ENCODE measurements at places on chromosomes 7 and 10. TPM values are rescaled to one million over a fixed set of nuclear protein-coding genes. Genes with fewer than 3 reads are reported as not detected.
A peak's percentile ranks its signal among the peaks of the same experiment; 100 is the strongest.

UNC5B gene
- polyA plus RNA-seq: 8.2 TPM

SLC29A3 gene
- polyA plus RNA-seq: 3.5 TPM

DNA sequence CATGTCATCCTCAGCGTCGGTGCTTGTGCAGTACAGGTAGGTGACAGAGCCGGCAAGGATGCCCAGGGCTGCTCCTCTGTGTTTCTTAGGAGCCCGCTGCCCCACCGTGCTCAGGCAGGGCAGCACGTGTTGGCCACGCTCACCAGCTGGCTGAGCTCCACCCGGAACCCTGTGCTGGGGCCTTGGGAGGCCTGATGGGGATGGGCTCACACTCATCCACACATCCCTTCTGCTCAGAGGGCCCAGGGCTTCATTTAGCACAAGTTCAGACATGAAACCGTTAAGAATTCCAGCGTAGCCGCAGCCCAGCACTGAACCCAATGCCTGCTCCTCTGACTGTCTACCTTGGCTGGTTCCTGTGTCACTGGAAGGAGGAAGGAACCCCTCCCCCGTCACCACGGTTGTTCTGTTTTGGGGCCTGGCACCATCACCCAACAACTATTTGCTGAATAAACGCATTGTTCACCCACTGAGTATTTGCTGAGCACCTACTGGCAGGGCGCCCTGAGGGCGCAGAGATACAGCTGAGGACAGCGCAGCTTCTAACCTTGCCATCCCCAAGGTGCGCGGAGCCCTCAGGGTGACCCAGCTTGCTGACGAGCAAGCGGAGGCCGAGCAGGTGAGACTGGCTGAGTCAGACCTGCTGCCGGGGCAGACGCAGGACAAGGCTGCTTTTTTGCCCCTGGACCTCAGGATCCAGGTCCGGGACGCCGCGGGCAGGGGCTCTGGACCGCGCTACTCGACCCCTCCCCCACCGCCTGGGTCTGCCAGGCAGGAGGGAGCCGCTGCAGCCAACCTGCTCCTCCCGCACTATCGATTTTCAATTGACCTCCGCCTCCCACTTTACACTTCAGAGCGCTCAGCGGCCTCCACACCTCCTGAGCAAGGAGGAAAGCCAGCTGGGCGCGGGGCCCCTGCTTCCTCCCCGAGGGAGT is 50.6 kb upstream of the RET start:
- no peak for DNase-seq

DNA sequence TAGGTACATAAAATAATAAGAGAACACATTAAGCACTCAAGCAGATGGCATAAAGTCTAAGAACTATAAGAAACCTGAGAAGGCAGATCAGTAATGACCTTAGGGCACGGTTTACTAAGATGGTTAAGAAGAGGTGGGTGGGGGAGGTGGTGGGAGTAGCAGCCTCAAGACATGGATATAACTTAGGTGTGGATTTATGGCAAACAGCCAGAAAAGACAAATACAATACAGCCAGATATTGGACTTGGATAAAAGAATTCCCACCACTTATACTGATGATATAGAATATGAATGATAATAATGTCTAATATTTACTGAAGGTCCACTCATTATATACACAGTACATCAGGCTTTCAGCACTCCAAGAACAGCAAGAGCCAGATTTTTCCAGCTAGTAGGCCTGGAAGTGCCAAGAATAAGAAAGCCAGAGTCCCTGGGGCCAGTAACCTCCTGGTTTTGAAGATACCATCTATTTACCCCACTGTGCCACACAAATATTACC is 11.9 kb downstream of the DPY19L1 start:
- DNase-seq: no peak

DNA sequence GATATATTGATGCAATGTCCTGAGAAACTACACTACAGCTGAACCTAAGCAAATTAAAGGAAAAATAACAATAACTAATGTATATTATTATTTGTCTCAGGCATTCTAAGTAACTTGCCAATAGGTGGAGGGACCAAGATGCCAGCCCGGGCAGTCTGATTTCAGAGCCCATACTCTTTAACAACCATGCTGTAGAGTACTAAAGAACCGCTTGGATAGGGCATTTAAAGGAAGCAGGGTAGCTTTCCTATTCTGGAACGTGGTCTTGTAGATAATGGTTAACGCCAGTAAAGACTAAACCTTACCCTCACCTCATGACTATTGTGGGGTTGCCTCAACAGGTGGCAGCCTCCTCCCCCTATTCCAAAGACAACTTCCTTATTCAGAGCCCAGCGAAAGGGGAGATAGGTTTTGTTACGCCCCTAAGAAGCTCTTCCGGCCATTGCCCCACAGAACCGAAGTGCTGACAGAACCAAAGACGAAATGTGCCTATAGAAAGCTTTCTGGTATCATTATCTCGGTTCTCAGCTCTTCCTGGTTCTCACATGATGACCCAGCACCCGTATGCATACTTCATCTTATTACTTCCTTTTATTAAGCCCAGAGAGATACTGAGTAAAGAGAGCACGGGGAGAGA is 707 bp upstream of the C1GALT1 start:
- no peak for DNase-seq

GRCh38 chr10:12556039-12556438 is 206.7 kb downstream of the CAMK1D start:
- no peak for DNase-seq

SKIDA1 gene
- not detected for polyA plus RNA-seq

DNA sequence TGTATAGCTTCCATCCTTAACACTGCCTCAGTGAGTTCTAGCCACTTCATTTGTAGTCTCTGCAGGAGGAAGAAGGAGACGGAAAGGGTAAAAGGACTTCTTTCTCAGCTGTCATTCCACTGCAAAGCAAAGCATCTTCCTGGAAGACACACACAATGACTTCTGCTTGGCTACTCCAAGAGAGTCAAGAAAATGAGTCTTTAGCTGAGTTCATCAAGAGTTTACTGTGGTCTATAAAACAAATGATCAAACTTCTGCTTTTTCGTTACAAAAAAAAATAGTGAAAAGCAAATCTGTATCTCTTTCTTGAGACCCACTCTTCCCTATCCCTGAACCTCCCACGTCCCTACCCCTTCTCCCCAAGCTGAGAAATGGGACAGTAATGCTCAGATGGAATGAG is 205.0 kb upstream of the AHR start:
- no peak for DNase-seq

GRCh38 chr10:62627983-62628382 is 176.5 kb upstream of the ADO start:
- DNase-seq: no peak

GJC3 gene
- 0.44 TPM for polyA plus RNA-seq

GRCh38 chr10:31343551-31343950 is 24.5 kb downstream of the ZEB1 start:
- no peak for DNase-seq

PCLO gene
- polyA plus RNA-seq: 2.3 TPM

- no peak for DNase-seq
Observed at GRCh38 chr10:132723330-132723970, 62.5 kb downstream of the NKX6-2 start.

MAGI2 gene
- polyA plus RNA-seq: 6.6 TPM

DNA sequence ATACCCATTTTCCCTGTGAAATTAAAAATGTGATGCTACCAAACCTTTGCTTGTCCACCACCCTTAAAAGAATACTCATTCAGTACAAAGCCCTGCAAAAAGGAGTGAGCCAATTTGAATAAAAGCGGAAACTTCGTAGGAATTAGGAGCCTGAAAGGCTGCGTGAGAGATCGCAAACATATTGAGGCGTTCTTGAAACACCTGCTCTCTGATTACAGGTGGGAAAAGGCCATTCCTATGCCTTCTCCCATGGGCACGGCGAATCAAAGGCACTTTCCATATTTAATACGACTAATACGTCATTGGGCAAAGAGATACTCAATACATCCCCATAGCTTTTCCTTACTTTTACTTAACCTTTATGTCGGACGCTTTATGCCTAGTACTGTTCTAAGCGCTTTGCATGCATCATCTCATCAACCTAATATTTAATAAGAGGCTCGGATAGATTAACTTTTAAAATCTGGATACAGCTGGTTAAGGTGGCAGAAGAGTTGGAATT is 30.9 kb upstream of the KMT2E start:
- peak; percentile 41 for DNase-seq

DNA sequence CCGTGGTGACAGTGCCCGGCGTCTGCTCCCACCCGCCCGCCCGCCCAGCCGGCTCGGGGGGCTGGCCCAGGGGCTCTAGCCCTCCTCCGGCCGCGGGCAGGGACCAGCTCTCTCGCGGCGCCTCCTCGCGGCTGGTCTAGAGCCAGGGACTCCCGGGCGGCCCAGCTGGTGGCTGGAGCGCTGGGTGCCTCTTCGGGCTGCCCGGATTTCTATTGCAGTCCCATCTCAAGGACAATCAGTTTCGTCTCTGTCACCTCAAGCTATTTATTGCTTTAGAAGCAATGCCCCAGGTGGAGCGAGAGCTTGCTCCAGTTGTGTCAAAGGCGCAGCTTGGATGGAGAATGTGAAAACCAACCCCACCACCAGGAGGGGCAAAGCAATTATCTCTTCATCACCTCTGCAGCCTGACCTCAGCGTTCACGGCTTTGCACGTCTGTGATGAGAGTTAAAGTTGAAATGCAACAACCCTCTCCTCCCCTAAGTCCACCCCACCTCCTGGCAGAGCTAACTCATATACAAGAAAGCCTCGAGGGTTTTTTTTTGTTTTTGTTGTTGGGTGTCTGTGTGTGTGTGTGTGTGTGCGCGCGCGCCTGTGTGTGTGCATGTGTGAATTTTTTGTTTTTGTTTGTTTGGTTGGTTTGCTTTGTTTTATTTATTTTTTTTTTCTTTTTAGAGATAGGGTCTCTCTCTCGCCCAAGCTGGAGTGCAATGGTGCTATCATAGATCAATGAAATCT is at the start of gene ITGA8:
TSS of gene ITGA8 (minus strand) at position 24 of the 736 bp plus-strand sequence. CDS start 151 bp downstream, outside the sequence.
- DNase-seq: no peak

DNA sequence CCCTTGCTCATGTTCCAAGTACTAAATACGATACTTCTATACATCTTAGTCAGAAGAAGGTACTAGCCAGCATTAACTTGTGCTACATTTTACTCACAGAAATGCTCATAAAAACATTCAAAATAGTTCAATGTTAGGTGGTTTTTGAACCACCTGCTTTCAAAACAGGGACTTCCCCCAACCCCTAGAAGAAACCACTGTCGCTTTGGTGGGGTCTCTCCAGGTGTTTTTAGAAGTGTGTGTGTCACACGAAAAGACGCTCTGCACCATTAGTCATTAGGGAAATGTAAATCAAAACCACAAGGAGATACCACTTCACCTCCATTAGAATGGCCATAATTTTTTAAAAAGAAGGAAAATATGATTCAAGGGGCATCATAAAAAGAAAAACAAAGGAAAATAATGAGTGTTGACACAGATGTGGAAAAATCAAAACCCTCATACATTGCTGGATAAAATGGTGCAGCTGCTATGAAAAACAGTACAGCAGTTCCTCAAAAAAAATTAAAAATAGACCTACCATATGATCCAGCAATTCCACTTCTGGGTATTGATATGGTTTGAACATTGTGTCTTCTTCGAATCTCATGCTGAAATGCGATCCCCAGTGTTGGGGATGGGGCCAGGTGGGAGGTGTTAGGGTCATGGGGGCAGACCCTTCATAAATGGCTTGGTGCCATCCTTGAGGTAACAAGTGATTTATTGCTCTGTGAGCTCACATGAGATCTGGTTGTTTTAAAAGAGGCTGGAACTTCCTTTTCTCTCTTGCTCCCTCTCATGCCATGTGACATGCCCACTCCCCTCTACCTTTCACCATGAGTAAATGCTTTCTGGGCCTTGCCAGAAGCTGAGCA is 74.2 kb downstream of the MALSU1 start:
- no peak for DNase-seq

- DNase-seq: no peak
Observed at GRCh38 chr7:51249187-51249945, 67.2 kb downstream of the COBL start.

ZNF277 gene
- 28.5 TPM for polyA plus RNA-seq

DNA sequence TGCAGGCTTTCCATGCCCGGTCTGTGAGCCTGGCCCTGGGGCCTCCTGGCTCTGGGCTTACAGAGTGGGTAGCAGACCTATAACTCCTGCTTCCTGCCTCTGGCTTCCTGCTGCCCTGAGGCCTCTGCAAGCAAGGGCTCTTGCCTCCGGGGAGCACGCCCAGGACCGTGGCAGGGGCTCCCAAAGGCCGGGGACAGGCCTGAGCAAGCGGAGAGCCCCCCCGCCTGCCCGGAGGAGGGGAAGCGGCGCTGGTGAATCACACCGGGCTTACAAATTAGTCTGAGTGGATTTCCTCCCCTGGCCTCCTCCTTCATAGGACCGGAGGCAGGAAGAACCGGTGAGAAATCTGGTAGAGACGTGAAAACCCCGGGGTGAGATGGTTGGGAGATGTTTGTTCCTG is 1.5 kb upstream of the MYL10 start:
- DNase-seq: no peak

DNA sequence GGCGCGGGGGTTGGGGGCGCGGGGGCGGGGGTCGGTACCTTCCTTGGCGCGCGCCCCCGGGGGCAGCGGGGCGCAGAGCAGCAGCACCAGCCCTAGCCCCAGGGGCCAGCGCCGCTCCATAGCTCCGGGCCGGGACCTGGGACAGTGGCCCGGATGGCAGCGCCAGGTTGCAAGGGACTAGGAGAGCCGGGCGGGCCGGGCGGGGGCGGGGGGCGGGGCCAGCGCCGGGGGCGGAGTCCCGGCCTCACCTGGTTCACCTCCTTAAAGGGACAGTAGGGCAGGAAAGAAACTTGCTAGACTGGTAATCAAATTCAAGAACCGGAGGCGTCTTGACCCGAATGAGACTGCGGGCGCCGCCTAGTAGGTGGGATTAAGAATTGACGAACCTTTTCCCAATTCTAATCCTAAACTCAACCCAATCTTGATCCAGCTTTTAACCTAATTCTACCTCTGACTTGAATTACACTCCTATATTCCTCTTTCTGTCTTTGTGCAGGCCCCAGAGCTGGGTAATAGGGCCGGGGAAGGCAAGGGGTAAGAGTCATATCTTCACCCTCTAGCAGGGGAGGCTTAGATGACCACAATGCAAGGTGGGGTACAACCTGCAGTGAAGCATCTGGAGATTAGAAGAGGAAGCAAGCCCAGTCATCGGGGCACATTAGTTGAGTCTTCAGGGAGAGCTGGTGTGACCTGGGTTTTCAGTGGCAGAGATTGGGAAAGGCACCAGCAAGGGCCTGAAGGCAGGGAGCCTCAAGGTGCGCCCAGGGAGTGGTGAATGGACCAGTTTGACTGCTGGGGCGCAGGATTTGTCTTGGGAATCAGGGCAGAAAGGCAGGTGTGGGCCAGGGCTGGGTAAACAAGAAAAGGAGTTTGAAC is at the start of gene EPHA1:
TSS of gene EPHA1 (minus strand) at position 171 of the 876 bp plus-strand sequence. CDS start at position 120, 51 bp downstream.
- no peak for DNase-seq

DNA sequence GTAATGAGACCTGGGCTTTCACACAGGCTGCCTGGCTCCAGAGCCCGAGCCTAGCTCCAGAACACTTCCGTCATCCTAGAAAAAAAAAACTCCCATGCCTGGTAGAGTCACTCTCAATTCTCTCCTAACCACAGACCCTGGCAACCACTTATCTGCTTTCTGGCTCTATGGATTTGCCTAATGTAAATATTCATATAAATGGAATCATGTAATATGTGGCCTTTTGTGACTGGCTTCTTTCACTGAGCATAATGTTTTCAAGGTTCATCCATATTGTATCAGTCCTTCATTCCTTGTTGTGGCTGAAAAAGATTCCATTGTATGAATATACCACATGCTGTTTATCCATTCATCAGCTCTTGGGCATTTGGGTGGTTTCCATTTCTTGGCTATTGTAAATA is 167.7 kb upstream of the MKLN1 start:
- DNase-seq: no peak

GRCh38 chr10:104304927-104305326 is 33.3 kb downstream of the ITPRIP start:
- no peak for DNase-seq
